Stimulated activated CD8-positive, alpha-beta memory T cell treated with anti-CD3 and anti-CD28 coated beads, Interleukin-7, amount 100 ng/mL, for 48 hours (primary cell): ENCODE measurements at places on chromosomes 6 and 20.

DNA sequence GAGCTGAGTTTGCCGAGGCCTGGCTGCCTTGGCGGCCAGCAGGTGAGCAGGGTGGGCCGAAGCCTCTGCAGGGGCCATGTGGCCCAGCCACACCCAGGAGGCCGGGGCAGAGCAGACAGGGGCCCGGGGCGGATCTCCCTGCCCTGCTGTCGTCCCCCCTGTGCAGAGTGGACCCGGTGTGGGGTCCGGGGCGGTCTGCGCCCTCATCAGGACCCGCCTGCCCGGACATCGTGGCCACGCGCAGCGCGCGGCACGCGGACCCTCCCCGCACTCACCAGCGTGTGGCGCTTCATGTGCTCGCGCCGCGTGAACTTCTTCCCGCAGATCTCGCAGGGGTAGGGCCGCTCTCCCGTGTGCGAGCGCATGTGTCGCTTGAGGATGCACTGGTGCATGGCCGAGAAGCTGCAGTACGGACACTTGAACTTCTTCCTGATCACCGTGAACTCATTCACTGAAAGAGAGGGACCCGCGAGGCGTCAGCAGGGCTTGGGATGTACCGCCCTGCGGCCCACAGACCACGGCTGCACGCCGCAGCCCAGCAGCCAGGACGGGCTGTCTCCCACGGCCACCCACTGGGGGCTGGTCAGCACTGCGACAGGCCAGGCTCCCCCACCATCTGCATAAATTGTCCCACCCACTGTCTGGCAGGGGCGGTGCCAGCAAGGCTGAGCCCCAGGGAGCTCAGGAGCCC, 13.0 kb downstream of the SLC2A4RG start:
- no peak for DNase-seq

GRCh38 chr6:95185874-95186273, 391.5 kb upstream of the MANEA start:
- DNase-seq = no peak

- DNase-seq = no peak
These were observed 35.9 kb downstream of the PLG start for GRCh38 chr6:160737934-160738333.

GRCh38 chr6:18166312-18167036, 11.3 kb downstream of the KDM1B start:
- DNase-seq = no peak

DNA sequence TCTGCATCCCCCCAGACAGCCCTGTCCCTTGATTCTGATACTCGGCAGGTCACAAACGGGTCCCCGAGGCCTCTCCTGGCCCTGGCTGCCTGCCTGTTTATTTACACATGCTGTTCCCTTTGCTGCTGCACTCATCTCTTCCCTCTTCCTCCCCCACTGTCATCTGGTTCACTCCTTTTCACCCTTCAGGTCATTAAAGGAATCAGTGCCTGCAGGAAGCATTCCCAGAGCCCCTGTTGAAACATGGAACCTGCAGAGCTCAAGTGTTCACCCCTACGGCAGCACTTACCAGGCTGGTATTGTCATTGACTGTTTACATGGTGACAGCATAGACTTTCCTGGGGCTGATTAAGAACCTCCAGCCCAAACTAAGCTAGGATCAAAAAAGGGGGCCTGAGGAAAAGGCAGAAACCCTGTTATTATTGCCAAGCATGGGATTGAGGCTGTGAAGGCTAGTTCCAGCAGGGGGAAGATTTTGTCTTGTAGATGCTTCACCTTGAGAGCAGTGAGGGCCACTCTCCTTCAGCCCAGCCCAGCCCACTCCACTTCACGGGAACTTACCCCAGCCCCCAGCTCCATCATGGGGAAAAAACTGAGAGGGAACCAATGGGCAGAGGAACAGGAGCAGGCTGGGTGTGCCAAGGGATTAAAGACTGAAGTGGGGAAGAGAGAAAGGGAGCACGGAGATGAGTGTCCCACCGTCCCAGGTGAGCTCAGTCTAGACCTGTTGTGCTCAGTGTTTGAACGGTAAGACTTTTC, 73.2 kb downstream of the JPH2 start:
- DNase-seq = no peak

GRCh38 chr6:56521454-56521853, 121.2 kb downstream of the DST start:
- DNase-seq = no peak

GRCh38 chr6:148445620-148446019, 103.0 kb downstream of the SASH1 start:
- DNase-seq = no peak
